Activated CD8-positive, alpha-beta T cell treated with anti-CD3 and anti-CD28 coated beads for 36 hours (primary cell): ENCODE measurements at places on chromosomes 2 and 18.

- DNase-seq, result no peak
Observed at GRCh38 chr2:230224458-230224857, 1.1 kb upstream of the SP140 start.

- no peak for DNase-seq
Observed at GRCh38 chr18:24818441-24818840, 358.0 kb downstream of the HRH4 start.

DNA sequence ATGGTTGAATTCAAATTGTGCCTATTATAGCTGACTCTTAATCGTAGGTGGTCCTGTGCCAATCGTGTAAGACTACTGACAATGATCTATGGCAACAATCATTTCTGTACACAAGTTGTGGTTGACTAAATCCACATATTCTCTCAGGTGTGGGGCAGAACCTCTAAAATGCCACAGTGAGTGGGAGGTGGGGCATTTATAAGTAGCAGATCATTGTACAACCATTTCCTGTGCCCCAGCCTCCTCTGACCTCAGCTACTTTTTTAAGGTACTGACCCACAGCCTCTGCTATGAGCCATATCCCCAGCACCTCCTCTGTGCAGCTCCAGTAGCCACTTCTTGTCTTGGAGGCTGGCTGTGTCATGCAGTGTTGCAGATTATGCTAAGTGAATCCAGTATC, 48.6 kb upstream of the RAPH1 start:
- peak; percentile 77 for DNase-seq

DNA sequence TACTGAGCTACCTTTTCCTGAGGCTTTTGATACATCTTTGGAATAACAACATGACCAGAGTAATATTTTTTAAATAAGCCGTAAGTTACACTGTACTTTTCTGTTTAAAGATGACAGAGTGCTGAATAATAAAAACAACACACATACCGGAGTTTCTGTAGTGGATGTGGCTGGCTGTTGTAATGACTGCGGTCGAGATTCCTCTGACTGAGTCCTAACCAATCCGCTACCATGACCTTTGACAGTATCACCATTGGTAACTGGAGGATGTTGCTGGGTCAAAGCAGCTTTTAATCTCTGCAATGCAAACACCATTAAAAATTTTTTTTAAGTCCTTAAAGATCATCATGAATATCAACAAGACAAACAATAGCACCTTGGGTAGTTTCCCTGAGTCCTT, 70.7 kb downstream of the ATF2 start:
- DNase-seq, result no peak

- DNase-seq, result no peak
Observed at GRCh38 chr2:191190861-191191552, 40.2 kb upstream of the STAT4 start.

- peak; percentile 96 for DNase-seq
Observed at GRCh38 chr2:202911512-202912341, at the start of the genes CARF and WDR12. CARF (plus strand) TSS chr2:202912275; CDS start chr2:202941903, 29,628 bp downstream. WDR12 (minus strand) TSS chr2:202911673; CDS start chr2:202911476, 197 bp downstream.

DNA sequence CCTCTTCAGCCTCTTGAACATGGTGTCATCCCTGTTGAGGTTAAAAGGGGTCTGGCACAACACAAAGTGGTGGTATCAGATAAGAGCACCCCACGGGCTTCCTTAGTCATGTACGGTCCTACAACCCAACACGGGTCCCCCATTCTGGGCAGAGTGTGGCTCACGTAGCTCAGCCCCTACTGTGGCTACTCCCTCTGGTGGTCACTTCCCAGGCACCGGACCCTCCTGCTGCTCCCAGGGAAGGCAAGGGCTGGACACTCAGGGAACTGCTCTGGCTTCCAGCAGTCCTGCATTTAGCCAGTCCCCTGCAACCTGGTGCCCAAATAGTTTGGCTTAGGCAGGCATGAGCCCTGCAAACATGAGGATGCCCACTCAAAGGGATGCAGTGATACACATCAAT, 58.6 kb downstream of the GALNT14 start:
- DNase-seq, result no peak

GRCh38 chr2:129758784-129759471, 220.5 kb upstream of the RAB6C start:
- DNase-seq, result no peak

GRCh38 chr18:10580215-10580614, 54.4 kb downstream of the NAPG start:
- no peak for DNase-seq

GRCh38 chr2:132390076-132390475, 26.5 kb upstream of the GPR39 start:
- DNase-seq, result no peak

GRCh38 chr18:28045880-28046279, 131.1 kb downstream of the CDH2 start:
- no peak for DNase-seq

DNA sequence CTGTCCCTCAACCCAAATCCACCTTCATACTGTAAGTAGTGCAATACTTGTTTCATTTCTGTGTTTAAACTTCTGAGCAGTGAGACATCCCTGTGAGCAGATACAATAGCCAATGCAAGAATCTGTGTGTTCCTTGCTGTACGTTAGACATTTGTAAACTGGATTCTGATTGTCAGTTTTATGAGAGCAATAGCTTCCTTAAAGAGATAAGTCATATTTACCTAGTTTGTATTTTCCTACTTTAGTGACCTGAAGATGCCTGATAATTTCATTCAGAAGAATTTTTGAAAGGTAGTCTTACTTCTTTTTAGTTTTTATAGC, 90.7 kb downstream of the DPP4 start:
- no peak for DNase-seq

DNA sequence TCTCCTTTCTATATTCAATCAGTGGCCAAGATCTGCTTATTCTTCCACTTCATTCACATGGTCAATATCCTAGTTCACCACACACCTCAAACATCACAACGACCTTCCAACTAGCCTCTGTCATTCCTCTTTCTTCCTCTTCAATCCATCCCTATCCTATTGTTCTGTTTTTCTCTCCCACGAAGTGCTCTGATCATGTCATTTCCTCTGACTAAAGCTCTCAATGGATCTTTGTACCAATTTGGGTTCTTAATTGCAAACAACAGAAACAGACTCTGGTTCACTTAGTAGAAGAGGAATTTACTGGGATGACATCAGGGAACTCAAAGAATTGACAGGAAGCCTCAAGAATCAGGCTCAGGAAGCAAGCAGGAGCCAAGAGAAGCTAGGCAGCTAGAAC, 23.5 kb downstream of the WNT10A start:
- no peak for DNase-seq

DNA sequence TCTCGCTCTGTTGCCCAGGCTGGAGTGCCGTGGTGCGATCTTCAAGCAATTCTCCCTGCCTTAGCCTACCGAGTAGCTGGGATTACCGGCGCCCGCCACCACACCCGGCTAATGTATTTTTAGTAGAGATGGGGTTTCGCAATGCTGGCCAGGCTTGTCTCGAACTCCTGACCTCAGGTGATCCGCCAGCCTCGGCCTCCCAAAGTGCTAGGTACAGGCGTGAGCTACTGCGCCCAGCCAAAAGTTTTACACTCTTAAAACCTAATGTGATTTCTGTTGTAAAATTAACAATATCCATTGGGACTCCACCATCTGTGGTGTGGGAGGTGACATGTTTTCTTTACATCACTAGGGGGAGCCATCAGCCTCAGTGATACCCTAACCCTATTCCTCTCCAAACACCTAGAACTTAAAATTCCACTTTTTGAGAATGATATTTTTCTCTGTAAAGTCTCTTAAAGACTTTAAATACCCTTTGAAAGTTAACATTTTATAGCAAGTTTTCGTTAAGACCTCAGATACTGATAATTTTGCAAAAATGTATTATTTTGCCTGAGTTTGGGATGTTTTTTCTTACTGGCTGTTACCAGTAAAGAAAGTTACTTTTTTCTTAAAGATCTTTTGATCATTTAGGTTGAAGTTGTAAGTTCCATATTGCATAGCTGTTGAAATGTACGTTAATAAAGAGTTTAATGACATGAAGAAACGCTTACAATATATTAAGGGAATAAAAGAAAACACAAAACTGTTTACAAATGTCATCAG, 11.6 kb upstream of the EIF2AK2 start:
- peak; percentile 47 for DNase-seq

DNA sequence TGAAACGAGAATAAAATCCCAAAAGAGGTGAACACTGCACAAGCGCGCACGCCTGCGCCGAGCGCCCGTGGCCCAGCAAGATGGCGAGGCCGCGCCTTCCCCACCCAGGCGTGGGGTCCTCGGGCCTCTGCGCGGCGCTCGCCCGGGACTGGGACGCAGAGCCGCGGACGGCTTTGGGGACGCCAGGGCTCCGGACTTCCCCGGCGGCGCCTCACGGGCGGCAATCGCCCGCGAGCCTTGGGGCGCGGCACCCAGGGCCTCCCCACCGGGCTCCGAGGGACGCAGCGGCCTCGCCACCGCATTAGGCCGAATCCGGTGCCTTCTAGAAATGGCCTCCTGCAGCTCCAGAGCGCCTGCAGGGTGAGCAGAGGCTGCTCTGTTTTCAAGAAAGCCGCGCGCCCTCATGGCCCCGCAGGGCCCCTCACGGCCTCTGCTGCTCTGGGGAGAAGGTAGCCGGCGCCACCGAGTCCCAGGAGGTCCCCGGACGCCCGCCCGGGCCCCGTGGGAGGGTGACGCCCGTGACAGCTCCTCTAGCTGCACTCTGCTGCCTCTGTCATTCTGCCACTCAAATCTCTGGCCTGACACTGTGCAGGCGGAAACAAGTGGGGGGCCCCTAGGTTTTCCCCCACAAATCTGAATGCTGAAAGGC, 35.9 kb upstream of the POMC start:
- peak; percentile 29 for DNase-seq

DNA sequence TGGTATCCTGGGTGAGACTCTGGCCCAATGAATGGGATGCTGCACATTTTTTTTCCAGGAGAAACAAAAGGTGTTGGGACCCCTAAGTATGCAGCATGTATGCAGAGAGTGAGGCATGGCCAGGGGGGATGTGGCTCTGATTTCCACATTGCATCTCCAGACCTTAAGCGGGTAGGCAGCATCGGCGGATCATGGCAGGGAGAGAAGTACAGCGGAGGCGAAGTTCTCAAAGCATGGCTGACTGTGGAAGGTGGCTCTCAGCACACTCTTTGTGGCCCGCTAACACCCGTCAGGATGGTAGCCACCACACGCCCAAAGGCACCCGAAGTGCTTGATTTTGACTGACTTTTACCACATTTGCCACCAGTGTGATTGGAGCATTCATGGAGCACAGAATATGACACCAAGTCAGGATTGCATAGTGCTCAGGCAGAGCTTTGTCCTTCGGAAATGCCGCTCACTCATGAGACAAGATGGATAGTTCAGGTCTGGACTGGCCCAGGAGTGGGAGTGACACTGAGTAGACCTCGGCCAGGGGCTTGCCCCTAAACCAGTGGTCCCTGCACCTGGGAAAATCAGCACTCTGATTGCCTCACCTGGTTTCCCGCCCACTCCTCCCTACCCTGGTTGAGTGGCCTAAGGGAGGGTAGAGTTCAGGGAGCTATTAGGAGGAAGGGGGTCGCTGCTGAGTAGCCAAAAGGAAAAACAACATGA, 14.2 kb downstream of the INPP4A start:
- DNase-seq, result no peak

DNA sequence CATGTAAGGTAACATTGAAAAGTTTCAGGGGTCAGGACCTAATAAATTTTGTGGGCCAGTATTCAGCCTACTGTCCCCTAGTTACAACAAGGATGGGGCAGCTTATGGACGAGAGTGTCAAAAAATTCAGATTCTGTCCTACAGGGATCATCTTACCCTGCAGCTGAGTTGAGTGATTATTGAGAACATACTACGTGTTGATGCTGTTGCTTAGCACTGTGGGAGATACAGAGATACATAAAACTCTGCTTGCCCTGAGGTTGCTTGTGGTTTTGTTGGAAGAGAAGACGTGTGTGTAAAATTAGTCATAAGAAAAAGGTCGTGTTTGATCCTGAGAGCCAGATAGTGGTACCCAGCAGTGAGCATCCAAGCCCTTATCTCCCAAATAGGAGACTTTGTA, 253.2 kb downstream of the NEDD4L start:
- peak; percentile 35 for DNase-seq

DNA sequence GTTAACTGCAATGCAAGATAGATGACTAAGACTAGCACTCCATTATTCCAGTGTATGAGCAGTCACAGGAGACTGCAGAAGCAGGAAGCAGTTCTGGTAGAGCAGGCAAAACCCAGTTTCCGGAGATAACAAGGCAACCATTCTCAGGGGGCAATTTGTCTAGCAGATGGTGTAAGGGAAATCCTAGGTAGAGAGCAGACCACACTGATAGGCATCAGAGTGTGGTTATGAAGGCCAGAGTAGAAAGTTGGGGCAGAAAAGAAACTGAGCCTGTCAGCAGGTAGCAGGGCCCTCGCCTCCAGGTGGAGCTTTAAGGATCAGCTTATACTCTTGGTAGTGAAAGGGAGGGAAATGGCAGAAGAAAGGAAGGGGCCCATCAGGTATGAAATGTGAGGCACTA, 164.4 kb downstream of the PDE11A start:
- no peak for DNase-seq

GRCh38 chr2:83900862-83901261, 558.2 kb downstream of the SUCLG1 start:
- DNase-seq, result no peak

GRCh38 chr2:219025637-219026585, 15.4 kb downstream of the CFAP65 start:
- DNase-seq, result no peak

GRCh38 chr2:160425434-160426151, 68.0 kb downstream of the RBMS1 start:
- no peak for DNase-seq

- DNase-seq, result no peak
Observed at GRCh38 chr2:169776252-169776761, 22.4 kb upstream of the SSB start.

DNA sequence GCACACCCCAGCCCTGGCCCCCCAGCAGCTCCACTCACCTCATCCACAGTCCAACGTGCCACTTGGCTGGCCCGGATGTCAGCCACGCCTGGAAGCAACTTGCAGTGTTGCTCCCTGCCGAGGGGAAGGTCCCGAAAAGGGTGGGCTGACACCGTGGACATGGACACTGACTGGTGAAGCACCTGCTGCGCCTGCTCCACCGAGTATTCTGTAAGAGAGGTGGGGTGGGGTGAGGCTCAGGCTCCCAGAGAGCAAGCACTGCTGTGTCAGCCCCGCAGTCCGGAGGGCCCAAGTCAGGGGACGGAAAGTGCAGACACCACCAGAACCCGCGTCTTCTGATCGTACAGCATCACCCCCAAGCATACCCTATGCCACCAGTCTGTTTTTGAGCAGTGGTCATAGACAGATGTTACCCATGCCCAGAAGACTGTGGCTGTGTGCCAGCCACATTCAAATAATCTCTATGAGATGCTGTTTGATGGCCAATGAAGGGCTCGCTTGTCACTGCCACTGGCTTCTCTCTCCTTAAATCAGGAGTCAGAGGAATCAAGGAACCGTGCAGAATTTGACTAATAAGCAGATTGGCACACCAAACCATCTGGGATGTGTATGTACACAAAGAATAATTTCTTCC, 74.2 kb upstream of the TMEM200C start:
- no peak for DNase-seq

DNA sequence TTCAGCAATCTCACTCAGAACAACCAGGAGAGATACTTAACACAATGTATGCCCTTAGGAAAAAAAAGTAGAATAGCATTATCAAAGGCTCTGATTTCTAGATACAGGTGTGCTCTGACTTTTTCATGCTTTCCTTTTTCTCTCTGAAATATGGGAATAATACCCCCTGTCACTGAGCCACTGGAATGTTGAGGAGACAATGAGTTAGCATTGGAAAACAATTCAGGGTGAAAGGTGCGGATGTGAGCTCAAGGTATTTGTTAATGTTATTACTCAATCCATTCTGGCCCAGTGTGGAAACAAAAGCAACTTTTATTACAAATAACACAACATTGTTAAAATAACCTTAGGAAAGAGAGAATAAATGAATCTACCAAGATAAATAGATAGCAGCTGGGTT, 228.0 kb downstream of the IKZF2 start:
- no peak for DNase-seq
